ENCODE measurements at places on chromosomes 1 and 21. TPM values are rescaled to one million over a fixed set of nuclear protein-coding genes. Genes with fewer than 3 reads are reported as not detected.

GRCh38 chr21:26093122-26093521, 77.4 kb downstream of the APP start:
- no peak for DNase-seq

GRCh38 chr1:113780374-113781146, 21.3 kb upstream of the PHTF1 start:
- no peak for DNase-seq

DNA sequence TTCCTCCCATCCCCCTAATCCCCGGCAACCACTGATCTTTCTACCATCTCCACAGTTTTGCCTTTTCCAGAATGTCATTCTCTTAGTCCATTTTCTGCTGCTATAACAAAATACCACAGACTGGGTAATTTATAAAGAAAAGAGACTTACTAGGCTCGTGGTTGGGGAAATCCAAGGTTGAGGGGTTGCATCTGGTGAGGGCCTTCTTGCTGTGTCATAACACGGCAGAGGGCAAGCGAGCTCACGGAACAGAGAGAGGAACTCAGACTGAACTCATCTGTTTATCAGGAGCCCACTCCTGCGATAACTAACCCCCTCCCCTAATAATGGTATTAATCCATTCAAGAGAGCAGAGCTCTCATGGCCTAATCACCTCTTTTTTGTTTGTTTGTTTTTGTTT, 52.0 kb downstream of the RUNX3 start:
- DNase-seq, result no peak

GRCh38 chr1:162328512-162328911, 48.1 kb downstream of the SPATA46 start:
- no peak for DNase-seq

DNA sequence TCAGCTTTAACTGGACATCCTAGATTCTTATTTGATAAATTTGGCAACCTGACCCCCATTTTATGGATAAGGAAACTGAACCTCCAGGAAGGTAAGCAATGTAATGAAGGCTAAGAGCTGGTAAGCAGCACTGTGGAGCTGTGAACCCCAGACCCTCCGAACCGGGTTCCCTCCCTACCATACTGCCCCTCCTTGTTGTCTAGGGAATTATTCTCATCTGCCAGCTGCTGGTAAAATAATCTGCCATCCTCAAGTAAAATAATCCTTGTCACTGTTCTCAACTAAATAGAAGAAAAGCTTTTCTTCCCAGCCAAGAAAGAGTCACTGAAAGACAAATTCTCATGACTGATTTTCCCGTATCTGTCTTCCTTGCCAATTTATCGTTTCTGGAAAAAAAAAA, 55.8 kb upstream of the PRDX6 start:
- no peak for DNase-seq

DNA sequence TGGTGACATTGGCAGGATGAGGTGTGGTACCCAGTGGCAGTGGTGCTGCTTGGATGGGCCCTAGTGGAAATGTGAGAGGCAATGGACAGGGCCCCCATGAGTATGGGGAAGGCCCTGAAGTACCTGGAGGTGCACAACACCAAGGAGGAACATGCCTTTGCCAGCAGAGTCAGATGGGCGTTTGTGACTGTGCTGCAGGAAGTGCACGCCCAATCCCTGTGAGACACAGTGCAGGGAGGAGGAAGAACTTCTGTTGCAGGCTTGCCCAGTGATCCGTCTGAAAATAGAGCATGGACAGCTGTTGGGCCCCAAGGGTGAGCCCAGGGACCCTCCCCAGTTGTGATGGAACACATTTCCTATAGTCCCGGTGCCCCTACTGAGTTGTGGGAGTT, 42.7 kb downstream of the GJA5 start:
- no peak for DNase-seq

DNA sequence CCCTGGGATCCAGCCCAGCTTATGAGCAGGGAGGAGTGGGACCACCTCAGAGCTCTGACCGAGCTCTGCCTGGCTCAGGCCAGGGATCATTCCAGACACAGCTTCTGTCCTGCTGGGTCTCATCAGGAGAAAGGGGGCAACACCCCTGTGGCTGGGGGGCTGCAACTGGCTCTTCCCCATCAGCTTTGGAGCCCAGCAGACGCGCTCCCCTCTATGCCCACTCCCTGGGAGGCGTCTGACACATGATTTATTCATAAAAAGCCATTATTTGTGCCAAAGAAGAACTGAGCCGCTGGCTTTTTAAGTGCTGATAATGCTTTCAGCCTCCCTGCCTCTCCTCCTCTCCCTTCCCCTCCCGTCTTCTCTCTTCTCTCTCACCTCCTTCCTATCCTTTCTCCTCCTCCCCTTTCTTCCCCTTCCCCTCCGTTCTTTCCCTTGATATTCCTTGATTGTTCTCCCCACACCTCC, 25.0 kb downstream of the FOXO6 start:
- DNase-seq, result no peak

GRCh38 chr1:234429434-234429806, 49.6 kb downstream of the TARBP1 start:
- no peak for DNase-seq

- DNase-seq, result no peak
Observed at GRCh38 chr1:210373878-210374599, 45.3 kb downstream of the HHAT start.

DNA sequence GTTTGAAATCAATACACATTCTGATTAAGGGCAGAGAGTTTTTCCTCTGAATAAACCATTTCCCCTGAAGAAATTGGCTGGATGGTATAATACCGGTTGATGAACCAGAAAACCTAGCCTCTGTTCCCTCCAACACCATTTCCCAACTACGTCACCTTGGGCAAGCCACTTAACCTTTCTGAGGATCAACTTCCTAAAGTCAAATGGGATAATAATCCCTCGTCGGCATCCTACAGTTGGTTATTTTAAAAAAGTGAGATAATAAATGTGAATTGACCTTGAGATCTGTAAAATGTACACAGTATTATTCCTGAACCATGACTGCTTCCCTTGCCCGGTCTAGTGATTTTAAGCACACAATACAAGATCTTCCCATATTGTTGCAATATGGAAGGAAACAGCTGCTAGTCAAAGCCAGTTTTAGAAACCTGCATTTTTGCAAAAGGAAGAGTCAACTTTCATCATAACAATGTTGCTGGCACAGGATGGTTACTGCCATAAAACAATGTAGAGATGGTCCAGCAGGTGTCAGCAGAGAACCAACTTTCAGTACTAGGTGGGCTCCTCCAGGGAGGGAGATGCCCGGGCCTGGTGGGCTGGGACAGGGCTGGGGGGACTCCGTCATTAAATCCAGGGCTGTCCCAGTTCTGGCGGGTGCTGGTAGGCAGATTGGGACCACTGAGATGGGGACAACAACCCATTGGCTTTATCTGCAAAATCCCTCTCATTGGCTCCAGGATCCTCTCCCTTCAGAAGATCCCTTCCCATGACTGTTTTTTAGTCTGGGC, 5.2 kb upstream of the HLX start:
- no peak for DNase-seq

- no peak for DNase-seq
Observed at GRCh38 chr1:14606632-14607031, 8.1 kb downstream of the KAZN start.

GRCh38 chr21:32062591-32063227, 189.9 kb downstream of the HUNK start:
- DNase-seq, result no peak

DNA sequence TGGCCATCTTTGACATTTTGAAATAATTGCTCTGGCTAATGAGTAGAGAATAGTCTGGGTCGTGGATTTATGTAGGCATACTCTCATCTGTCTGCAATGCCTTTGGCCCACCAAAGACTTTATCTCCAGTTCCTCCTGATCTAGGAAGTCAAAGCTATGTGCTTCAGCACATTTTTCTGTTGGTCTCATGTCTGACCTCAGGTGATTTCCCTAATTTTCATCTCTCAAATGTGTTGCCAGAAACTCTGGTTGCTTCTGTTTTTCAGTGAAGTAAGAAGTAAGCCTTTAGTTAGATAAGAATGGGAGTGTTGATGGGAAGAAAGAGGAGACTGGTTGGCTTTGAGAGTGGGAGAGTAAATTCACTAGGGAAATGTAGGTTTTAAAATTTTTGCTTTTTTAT, 66.4 kb downstream of the GPR88 start:
- DNase-seq, result no peak

DNA sequence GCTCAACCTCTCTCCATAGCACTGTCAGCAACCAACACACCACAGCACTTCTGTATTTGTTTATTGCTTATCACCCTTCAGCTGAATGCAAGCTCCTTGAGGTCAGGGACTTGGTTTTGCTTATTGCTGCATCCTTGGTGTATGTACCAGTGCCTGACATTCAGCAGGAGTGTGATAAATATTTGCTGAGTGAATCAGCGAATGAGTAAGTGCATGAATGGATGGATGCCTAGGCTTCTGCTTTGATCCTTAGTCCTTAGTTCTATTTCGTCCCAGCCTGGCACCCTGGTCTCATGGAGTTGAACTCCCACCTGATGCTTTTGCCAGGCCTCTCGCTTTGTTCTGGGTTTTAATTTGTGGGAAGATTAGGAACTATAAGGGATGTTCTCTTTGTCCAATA, 88.2 kb downstream of the ZSCAN20 start:
- no peak for DNase-seq

- DNase-seq, result no peak
Observed at GRCh38 chr1:26360807-26361604, 7.1 kb upstream of the CRYBG2 start.

GRCh38 chr1:211695135-211695816, 19.9 kb upstream of the NEK2 start:
- DNase-seq, result no peak

DNA sequence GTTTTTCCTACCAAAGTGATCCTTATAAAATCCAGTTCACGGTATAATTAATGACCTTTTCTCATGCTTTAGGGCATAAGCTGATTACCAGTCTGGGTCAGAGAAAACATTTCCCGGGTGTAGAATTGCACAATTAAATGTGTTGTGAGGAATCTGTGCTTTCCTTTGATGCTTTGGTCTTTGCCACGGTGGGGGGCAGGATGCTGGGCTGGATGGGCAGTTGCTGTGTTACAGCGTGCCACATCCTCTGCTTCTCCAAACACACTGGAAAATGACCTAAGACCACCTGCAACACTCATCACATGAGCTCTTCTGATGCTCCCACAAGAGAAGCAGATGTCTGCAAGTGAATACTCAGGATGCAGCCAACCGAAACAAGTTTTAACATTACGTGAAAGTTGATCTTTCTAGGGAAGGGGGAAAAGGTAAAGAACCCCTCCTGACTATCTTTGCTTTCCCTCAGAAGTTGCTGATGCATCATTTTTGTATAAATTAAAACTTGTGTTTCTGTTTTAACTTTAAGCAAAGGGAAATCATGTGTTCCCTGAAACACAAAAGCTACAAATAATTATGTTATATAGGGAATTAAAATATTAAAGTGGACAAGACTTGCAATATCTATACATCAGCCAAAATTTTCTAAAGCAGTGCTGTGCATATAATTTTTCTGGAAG, 515.3 kb upstream of the NR5A2 start:
- peak; percentile 21 for DNase-seq

DNA sequence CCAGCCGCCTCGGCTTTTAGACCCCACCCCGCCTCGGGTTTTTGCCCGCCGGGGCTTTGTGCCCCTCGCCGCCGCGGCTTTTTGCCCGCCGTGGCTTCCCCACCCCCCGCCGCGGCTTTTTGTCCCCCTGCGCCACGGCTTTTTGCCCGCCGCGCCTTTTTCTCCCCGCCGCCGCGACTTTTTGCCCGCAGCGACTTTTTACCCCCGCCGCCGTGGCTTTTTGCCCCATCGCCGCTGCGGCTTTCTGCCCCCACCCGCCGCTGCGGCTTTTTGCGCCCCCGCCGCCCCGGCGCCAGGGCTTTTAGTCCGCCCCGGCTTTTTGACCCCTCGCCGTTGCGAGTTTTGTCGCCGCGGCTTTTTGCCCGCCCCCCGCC, 474.4 kb downstream of the FAM72C start:
- no peak for DNase-seq

- DNase-seq, result no peak
Observed at GRCh38 chr21:46486481-46487126, 27.9 kb downstream of the DIP2A start.

DNA sequence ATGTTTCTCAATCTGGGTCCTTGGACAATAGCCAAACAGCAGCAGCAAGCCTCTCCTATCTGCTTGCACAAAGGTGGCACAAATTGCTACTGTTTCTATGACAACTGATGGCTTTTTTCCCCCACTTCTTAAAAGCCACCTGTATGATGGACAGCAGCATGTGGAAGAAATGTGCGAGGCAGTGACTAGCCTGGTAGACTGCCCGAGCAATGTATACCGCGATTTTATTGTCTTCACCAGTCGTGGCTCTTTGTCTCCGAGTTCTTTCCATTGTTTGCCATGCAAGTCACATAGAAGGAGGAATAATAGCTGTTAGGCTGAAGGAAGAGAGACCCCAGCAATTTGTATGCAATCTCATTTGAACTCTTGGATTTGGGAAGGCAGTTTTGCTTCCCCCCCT, 79.4 kb downstream of the S1PR1 start:
- DNase-seq, result no peak

- no peak for DNase-seq
Observed at GRCh38 chr1:192877283-192877886, 68.5 kb downstream of the RGS2 start.

GRCh38 chr21:31162827-31163226, 124.6 kb upstream of the KRTAP19-8 start:
- DNase-seq, result no peak

DNA sequence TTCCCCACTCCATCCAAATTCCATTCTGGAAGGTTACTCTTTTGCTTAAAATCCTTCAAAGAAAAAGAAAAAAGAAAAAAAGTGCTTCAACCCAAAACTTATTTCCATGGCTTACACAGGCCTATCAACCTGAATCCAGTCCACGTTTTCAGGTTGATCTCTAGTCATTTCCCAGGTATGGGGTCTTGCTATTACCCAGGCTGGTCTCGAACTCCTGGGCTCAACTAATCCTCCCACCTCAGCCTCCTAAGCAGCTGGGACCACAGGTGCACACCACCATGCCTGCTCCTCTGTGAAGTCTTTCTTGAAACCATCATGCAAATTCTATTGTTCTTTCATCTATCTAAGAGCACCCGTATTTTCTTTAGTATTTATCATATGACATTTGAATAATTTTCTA, 7.6 kb downstream of the RNF19B start:
- DNase-seq, result no peak

DNA sequence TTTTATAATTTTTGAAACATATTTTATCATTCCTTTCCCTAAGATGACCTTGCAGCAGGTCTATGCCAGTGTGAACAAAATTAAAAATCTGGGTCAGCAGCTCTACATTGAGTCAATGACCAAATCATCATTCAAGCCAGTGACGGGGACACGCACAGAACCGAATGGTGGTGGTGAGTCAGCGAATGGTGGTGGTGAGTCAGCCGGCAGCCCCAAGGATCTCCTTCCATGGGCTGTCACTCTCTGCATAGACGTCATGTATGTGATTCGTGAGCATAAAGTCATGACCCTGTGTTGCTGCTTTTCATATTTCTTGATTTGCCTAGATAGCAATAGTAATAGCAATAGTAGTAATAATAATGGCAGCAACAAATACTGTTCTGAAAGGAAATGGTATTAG, 26.3 kb downstream of the PER3 start:
- no peak for DNase-seq

GSTM5 gene
- polyA plus RNA-seq, result 42.1 TPM

DNAH14 gene
- 16.8 TPM for polyA plus RNA-seq

MAN1C1 gene
- polyA plus RNA-seq, result 18.0 TPM

ALX3 gene
- not detected for polyA plus RNA-seq

KIF21B gene
- polyA plus RNA-seq, result 2.1 TPM

DCDC2B gene
- 2.6 TPM for polyA plus RNA-seq

BMP8A gene
- 1.3 TPM for polyA plus RNA-seq

KIF17 gene
- polyA plus RNA-seq, result 5.8 TPM

LAMC2 gene
- 6.0 TPM for polyA plus RNA-seq

FAM131C gene
- 2.7 TPM for polyA plus RNA-seq

C4BPA gene
- polyA plus RNA-seq, result 0.59 TPM

CD1E gene
- polyA plus RNA-seq, result 0.27 TPM

MATN1 gene
- polyA plus RNA-seq, result 0.36 TPM

BACE2 gene
- polyA plus RNA-seq, result 27.5 TPM

IL20 gene
- polyA plus RNA-seq, result not detected

DSCAM gene
- polyA plus RNA-seq, result not detected

Data from renal cortex interstitium (tissue), 15 donors.